ENCODE measurements at places on chromosomes 1 and 21. TPM values are rescaled to one million over a fixed set of nuclear protein-coding genes. Genes with fewer than 3 reads are reported as not detected.
A peak's percentile ranks its signal among the peaks of the same experiment; 100 is the strongest.

GOLT1A gene
- 2.8 TPM for polyA plus RNA-seq

KRTAP10-5 gene
- not detected for polyA plus RNA-seq

FCGR2B gene
- polyA plus RNA-seq = not detected

PTAFR gene
- not detected for polyA plus RNA-seq

CHI3L2 gene
- polyA plus RNA-seq = 0.50 TPM

F3 gene
- polyA plus RNA-seq = 0.81 TPM

SIM2 gene
- polyA plus RNA-seq = 0.31 TPM

CYP4A22 gene
- polyA plus RNA-seq = not detected

DNA sequence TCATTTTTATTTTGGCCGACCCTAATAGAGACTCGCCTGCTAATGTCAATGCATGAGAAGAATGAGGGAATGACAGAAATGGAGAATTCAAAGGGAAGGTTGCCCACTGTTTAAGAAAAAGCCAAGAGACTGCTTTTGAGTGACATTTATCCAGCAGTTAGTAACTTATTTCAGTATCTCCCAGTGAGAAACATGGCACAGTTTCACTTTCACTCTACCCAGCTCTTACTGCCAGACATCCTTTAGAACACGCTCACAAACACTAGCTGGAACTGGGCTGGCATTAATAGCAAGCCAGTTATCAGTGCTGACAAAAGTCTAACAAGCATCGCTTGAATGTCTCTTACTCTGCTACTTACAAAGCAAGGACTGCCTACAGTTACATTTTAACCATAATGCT lies 8.5 kb downstream of the GGPS1 start:
- no peak for DNase-seq

GRCh38 chr1:3359756-3360440 lies 94.6 kb upstream of the ARHGEF16 start:
- no peak for DNase-seq

- no peak for DNase-seq
Observed at GRCh38 chr1:212677573-212677972, 22.1 kb downstream of the BATF3 start.

DNA sequence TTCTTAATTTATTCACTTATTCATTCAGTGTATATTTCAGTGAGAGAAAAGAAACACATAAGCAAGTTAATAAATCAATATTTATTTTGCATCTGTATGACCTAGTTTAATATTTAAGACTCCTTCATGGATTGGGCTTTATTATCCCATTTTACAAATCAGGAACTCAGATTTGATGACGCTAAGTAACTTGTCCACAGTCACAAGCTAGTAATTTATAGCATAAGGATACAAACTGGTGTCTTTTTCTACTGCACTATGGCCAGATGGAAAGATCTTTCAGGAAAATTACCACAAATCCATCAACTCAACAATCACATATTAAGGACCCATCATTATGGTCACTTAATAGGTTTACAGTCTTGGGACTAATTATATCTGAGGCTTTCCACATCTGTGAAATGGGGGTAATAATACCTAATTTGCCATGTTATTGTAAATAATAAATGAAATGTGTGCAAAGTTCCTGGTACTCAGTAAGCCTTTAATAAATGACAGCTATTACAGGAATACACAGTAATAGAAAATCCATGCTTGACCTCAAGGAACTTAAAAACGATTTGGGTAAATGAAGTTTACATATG lies 13.3 kb downstream of the CDKN2C start:
- DNase-seq = no peak

- DNase-seq = no peak
Observed at GRCh38 chr1:59141267-59141863, 155.5 kb upstream of the FGGY start.

DNA sequence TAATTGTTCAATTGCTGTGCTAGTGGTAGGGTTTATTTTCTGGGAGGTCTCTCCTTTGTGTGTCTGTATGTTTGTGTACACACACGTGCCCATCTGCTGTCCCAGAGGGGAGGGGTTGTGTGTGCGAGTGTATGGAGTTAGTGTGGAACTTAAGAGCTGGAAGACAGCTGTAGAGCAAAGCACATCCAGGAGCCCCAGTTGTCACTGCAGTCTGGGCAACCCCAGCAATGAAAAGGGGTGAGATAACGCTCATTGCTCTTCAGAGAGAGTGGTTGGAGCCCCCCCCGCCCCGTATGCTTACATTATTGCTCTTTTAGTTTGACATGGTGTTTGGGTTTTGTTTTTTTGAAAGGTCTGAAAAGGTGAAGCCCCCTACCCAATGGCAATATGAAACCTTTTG lies 36.9 kb downstream of the NCF2 start:
- DNase-seq = no peak

DNA sequence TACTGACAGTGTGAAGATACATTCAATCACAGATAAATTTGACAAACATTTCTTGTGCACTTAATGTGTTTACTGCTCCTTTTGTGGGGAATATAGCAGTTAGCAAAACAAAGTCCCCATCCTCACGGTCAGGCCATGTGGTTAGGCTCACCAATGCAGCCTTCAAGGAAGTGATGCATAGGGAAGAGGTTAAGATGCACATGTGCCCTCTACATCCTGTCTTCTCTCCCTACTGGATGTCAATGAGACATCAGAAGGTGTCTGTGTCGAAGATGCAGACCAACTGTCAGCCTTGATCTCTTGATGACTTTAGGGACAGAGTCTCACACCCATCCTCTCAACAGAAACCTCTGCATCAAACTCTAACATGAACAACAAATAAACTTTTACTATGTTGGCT lies 78.7 kb downstream of the FH start:
- DNase-seq = no peak

DNA sequence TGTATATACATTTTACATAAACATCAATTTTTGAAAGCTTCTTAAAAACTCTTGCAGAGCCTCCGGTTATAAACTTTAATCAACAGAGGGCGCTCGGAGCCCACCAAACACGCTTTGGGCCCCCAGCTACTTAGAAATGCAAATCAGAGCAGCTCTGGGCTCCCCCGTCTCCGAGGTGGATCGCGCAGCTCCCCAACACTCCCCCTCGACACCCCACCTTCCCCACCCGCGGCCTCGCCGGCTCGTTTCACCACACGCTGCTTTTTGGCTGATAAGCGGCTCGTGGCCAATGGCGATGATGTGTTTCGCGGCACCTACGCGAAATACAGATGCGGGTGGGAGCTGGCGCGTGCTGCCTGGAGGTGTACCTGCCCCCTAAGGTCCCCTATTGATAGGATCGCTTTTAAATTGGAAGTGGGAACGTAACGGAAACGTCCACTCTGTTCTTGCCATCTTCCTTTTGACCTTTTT lies 1.7 kb upstream of the KIF26B start:
- DNase-seq = peak; percentile 87

DNA sequence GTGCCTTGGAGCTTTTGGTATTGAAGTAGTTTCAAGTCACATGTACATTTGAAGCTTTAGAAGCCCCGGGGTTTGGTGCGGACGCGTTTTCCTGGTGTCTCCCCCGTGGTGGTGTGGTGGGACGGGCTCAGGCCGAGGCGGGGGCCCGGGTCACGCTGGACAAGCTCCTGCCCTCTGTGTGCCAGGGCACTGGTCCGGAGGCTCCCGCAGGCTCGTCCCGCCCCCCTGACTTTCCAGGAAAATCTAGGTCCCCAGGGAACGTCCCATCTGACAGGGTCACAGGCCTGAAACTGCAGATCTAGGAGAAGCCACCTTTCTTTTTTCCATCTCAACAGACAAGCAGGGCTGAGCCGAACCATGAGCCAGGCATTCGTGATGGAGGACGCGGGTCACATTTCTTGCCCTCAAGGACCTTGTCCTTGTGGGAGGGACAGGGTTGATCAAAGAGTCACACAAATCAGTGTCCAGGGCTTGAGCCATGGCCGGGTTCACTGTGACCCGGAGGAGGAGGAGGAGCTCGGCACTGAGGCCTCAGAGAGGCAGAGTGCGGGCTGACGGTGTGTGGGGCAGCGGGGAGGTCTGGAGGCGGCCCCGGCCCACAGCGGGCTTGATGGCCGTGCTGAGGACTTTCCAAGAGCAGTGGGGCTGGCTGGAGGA lies 1.6 kb downstream of the DMRTB1 start:
- DNase-seq = no peak

GRCh38 chr1:80444171-80444570 lies 1356.6 kb upstream of the ADGRL2 start:
- DNase-seq = no peak

DNA sequence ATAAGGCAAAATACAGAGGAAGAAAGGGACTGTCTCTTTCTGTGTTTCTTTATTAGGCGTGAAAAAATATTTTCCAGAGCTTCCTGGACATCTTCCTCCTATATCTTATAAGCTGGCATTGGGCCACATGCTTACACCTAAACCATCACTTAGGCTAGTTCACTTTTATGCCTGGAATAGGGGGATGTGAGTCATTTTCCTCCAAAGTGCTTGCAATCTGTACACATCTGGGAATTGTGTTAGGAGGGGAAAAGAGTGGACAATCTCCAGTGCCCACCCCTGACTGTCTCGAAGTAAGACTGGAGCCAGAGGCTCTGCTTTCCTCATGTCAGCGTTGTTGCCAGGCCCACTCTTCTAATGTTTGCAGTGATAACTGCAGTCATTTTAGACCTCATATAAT lies 29.9 kb downstream of the GIPC2 start:
- DNase-seq = no peak

- DNase-seq = no peak
Observed at GRCh38 chr1:21115098-21115760, 61.5 kb downstream of the EIF4G3 start.

DNA sequence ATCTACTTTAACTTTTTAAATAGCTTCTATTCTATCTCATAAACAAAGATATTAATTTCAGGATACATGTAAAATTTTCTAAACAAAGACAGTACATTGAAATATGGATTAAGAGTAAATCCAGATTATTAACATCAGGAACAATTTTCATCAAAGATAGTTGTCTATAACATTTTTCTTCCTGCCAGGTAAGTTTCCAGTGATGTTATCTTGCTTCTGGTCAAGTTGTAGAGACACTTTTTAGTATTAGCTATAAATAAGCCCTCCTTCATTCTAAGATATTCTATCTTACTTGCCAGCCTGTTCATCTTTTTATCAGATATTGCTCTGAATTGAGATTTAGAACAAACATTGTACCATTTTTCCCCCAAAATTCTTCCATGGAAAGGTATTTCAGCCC lies 94.4 kb upstream of the KCTD3 start:
- no peak for DNase-seq

DNA sequence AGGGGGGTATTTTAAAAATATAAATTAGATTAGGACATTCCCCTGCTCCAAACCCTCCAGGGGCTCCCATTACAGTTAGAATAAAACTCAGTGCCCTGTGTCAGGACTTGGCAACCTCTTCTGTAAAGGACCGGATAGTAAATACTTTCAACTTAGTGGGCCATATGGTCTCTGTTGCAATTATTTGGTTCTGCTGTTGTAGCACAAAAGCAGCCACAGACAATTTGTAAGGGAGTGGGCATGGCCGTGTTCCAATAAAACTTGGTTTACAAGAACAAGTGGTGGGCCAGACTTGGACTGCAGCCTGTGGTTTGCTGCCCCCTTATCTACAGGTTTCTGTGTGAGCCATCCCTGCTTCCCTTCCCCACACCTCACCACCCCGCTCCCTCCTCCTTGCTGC lies 92.0 kb downstream of the ACTL8 start:
- DNase-seq = no peak

- DNase-seq = no peak
Observed at GRCh38 chr1:228784181-228784580, 48.9 kb downstream of the RHOU start.

DNA sequence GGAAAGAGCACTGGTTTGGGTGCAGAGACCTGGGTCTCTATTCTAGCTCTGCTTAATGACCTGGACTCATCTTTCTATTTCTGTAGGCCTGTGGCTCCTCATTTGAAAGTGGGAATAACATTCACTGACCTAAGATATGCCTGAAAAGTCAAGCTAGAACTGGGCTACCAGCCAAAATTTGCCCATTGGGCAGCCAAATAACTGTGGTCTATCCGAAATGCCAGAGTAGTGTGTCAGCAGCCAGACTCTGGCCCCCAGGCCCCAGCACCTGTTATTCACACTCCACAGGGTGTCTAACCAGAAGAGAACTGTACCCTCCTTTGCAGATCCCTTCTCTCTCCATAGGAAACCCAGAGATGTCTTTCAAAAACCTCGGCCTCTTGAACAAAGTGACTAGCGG lies 12.6 kb downstream of the DAB1 start:
- peak; percentile 32 for DNase-seq

DNA sequence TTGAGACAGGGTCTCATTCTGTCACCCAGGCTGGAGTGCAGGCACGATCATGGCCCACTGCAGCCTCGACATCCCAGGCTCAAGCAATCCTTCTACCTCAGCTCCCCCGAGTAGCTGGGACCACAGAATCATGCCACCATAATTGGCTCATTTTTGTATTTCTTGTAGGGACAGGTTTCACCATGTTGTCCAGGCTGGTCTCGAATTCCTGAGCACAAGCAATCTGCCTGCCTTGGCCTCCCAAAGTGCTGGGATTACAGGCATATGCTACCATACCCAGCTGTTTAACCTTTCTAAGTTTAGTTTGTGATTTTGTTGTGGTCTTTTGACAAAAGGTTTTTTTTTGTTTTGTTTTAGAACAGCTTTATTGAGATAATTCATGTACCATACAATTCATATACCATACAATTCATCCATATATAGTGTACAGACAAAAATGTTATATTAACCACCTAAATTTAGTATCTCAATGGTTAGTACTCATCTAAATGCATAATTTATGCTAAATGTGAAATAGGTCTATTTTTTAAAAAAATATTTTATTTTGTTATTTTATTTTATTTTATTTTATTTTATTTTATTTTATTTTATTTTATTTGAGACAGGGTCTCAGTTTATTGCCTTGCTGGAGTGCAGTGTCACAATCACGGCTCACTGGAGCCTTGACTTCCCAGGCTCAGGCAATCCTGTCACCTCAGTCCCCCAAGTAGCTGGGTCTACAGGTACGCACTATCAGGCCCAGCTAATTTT lies 8.9 kb downstream of the ZMPSTE24 start:
- no peak for DNase-seq

GRCh38 chr1:6205849-6206519 lies at the start of gene RNF207:
Gene RNF207 (plus strand): TSS chr1:6206119. CDS start chr1:6206536, 417 bp downstream.
- peak; percentile 93 for DNase-seq

DNA sequence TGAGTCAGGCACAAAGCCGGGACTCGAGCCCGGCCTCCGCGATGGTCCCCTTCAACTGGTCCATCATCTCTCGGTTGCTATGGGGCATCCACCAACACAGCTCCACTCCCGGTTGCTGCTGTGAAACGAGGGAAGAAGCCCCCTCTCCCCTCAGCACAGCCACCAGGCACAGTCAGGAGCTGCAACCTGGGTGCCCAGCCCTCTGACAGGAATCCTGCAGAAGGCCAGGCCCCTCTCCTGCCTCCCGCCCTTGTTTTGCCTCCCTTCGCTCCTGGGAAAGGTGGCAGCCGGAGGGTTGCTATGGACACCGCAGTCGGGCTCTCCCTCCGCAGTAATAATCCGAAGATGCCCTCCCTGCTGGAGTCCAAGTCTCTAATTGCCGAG lies 8.9 kb upstream of the KCNN3 start:
- DNase-seq = no peak

DNA sequence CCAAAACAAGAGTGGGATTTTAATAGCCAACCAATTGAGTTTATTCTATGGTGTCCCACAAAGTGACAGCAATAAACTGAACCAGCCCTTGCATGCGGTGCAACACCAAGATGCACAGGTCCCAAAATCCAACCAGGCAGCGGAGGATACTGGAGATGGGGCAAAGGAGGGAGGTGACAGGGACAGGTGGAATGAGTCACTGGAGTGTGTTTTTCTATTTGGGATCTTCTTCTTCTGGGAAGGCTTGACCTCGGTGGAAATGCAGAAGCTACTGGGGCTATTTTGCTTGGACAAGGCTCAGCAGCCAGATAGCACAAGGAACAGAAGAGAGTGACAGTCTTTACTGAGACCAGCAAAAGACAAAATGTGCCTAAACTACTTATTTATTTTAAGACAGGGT lies 97.5 kb downstream of the PLXNA2 start:
- no peak for DNase-seq

- DNase-seq = peak; percentile 79
Observed at GRCh38 chr1:156162430-156163037, 9.1 kb downstream of the SEMA4A start.

Measured in cardiac muscle cell (in vitro differentiated cells and primary cell).